ENCODE measurements at places on chromosomes 13 and 19.
A peak's percentile ranks its signal among the peaks of the same experiment; 100 is the strongest.

DNA sequence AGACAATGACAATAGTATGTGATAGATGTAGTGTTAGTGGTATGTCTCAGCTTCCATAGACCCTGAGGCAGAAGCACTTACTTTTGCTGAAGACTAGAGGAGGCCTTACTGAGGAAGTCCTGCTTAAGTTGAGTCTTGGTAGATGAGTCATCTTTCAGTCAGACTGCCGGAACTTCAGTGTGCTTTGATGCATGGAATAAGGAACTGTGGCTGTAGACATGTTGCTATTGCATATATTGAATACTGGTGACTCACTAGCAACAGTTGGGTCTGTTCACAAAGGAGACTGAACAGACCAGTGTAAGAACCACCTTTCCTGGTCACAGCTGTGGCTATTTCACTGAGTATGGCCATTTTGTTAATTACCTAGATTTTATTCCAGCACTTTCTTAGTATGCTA, 1000.6 kb downstream of the OLFM4 start:
- DNase-seq: peak; percentile 100

DNA sequence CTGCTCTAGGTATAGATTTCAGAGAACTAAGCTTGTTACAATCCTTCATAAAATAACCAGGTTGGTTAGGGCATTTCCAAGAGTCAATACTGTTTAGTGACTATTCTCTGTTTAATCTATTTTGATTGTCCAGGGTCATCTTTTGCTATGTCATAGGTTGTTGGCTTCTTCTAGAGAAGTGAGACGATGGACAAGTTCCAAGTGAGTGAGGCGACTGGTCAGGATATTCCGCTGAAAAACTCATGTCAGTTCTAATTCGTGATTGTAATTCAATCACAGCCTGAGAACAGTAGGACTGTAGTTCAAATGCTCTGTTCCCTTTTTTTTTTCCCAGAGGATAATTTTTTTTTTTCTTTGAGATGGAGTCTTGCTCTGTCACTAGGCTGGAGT, 15.8 kb upstream of the ALOX5AP start:
- no peak for DNase-seq

- DNase-seq: no peak
Observed at GRCh38 chr19:46739290-46739771, 6.5 kb upstream of the FKRP start.

GRCh38 chr13:97425590-97425989, 8.4 kb upstream of the RAP2A start:
- no peak for DNase-seq

DNA sequence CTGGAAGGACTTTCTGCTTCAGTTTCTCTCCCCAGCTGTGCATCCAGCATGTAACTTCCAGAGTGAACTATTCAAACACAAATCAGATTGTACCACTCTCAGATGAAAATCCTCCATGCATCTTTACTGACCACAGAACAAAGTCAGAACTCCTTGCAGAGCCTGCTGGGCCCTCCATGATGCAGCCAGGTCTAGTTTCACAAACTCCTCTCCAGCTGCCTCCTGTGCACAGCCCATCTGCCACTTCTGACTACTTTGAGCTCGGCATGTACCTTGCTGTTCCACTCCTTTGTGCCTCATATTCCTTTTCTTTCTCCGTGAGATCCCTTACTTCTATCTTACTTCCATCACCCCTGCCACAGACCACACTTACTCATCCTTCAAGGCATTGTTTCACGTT, 31.4 kb downstream of the NALCN start:
- DNase-seq: no peak

- DNase-seq: no peak
Observed at GRCh38 chr13:62613819-62614218, 1198.2 kb upstream of the PCDH20 start.

- no peak for DNase-seq
Observed at GRCh38 chr19:57978586-57979289, 4.4 kb upstream of the C19orf18 start.

GRCh38 chr13:39106216-39107005, 68.2 kb downstream of the NHLRC3 start:
- no peak for DNase-seq

DNA sequence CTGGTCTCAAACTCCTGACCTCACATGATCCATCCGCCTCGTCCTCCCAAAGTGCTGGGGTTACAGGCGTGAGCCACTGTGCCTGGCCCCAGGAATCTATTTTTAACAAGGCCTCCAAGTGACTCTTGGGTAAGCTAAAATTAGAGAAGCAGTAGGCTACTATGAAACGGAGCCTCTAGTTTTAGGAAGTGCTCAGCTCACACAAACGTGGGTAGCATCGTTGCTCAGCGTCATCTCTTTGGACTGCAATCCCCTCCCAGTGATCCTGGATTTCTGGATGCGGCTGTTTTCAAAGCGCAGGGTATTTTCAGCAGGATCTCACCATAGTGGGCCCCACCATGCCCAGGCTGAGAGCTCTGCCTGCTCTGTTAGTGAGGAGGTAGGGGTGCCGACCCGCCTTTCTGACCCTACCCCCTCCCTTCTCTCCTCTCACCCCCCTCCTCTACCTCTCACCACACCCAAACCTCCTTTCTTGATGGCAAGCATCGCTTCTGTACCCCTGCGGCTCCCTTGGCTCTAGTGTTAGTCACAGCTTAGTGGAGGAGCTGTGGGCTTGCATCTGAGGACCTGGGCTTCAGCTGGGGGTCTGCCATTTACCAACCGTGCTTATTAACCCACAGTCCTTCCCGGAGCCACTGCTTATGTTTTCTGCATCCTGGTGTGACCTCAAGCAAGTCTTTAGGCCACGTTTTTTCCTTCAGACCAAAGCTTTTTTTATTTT, 34.2 kb downstream of the GJA3 start:
- peak; percentile 47 for DNase-seq

- DNase-seq: no peak
Observed at GRCh38 chr13:50015258-50015657, at the start of gene KCNRG. TSS of gene KCNRG (plus strand) at chr13:50015444. CDS start at chr13:50015494, 50 bp downstream.

GRCh38 chr13:20658451-20659040, 45.0 kb upstream of the IL17D start:
- DNase-seq: no peak

DNA sequence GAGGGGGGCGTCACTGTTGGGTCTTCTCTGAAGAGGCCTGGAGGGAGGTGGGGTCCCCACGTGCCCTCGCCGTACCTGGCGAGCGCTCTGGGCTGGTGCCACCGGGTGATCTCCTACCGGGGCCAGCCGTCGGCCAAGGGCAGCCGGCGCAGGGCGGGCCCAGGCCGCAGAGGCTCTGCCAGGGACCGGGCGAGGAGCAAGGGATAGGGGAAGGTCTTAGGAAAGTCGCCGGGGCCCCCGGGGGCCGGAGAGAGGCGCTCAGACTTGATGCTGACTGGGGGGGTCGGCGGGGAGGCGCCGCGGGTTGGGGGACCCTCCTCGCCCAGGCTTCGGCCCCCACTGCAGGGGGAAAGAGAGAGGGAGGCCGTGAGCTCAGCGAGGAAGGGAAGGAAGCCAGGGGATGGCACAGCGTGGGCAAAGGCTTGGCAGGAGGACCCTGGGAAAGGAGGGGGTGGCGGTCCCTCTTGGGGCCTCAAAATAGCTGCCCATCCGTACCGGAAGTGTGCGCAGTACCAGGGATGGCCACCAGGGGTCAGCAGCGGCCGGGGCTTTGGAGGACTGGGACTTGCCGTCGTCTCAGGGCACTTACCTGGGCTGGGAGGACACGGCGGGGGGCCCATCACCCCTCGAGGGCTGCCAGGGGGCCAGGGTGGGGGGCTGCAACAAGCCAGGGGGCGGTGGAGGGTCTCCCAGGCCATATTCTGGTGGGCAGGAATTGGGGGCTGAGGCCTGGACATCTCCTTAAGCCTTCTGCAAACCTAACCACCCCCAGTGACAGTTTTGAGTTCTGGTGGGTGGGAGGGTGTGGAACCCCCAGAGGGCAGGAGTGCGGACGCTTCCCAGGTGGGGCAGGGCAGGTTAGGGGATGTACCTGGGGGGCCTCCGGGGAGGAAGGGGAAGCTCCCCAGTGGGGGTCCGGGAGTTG, 7.7 kb upstream of the TMEM161A start:
- DNase-seq: peak; percentile 13

All from AML-193 (cell line).